RWPE2 (cell line): ENCODE measurements at places on chromosomes 3 and 15.

DNA sequence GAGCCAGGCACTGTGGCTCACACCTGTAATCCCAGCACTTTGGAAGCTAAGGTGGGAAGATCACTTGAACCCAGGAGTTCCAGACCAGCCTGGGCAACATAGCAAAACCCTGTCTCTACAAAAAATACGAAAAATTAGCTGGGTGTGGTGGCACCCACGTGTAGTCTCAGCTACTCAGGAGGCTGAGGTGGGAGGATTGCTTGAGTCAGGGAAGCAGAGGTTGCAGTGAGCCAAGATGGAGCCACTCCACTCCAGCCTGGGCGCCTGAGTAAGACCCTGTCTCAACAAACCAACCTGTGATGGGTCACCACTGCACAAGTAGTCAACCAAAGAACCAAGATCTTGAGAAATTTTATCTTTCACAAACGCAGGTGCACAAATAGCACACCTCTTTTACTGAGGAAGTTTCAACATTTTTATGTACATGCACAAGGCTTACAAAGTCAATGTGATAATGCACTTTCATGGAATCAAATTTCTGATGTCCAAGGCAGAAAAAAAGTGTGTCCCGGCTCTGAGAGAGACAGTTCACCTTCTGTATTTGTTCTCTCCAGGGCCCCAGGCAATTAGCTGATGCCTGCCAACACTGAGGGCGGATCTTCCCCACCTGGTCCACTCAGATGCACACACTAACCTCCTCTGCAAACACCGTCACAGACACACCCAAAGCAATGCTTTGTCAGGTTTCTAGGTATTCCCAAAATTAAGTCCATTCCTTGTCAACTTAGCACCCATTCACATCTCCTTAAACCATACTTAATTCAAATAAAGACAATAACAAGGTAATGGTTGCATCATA is 12.4 kb downstream of the ACAA1 start:
- peaks cover 66% of the 10 kb centered on the region for H3K36me3 ChIP-seq
- no peaks in the 10 kb centered on the region for H3K27me3 ChIP-seq
- H3K4me1 ChIP-seq, result no peaks in the 10 kb centered on the region
- no peak for DNase-seq
- no peak overlapping the region for H3K27ac ChIP-seq

- H3K27ac ChIP-seq, result no peak overlapping the region
- peaks cover 47% of the 10 kb centered on the region for H3K27me3 ChIP-seq
- no peaks in the 10 kb centered on the region for H3K4me1 ChIP-seq
- H3K36me3 ChIP-seq, result no peaks in the 10 kb centered on the region
- H3K4me3 ChIP-seq, result no peak overlapping the region
Observed at GRCh38 chr15:88252441-88252840, 4.1 kb downstream of the NTRK3 start.

DNA sequence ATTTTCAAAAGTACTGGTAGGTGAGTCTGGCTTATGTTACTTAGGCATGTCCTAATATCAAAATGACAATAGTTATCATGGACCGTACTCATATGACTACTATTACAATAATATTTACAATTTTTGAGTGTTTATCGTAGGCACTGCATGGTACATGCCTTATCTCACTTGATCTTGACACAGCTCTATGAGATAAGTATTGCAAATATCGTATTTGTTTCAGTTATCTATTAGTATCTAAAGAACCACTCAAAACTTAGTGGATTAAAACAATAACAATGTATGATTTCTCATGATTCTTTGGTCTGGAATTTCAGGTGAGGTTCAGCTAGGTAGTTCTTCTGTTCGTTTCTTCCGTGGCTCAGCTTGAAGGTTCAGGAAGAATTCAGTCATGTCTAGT is 59.7 kb upstream of the XCR1 start:
- H3K27ac ChIP-seq, result no peak overlapping the region
- DNase-seq, result no peak
- H3K4me3 ChIP-seq, result no peak overlapping the region
- H3K27me3 ChIP-seq, result no peaks in the 10 kb centered on the region
- no peaks in the 10 kb centered on the region for H3K36me3 ChIP-seq
- peaks cover 9% of the 10 kb centered on the region for H3K4me1 ChIP-seq

GRCh38 chr15:85462029-85462428 is 81.6 kb downstream of the AKAP13 start:
- peaks cover 32% of the 10 kb centered on the region for H3K4me1 ChIP-seq
- DNase-seq, result no peak
- no peaks in the 10 kb centered on the region for H3K36me3 ChIP-seq
- no peaks in the 10 kb centered on the region for H3K27me3 ChIP-seq

DNA sequence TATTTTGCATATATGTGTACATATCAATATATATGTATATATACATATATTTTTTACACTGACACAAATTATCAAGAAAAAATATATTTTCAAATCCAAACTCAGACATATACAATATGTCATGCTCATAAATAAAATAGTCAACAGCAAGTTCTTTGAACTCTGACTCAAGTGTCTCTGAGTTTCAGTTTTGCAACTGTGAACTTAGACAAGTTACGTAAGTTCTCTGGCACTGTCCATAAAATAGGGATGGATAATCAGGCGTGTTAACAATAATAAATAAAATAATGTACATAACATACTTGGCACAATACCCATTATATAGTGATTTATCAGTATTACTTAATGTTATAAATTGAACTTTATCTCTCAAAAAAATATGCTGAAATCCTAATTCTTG is 12.1 kb upstream of the XRN1 start:
- no peaks in the 10 kb centered on the region for H3K4me1 ChIP-seq
- no peak overlapping the region for H3K4me3 ChIP-seq
- H3K27me3 ChIP-seq, result no peaks in the 10 kb centered on the region
- no peak overlapping the region for H3K27ac ChIP-seq
- DNase-seq, result no peak

- no peak overlapping the region for H3K4me3 ChIP-seq
- no peaks in the 10 kb centered on the region for H3K4me1 ChIP-seq
- peaks cover 13% of the 10 kb centered on the region for H3K27me3 ChIP-seq
- peak; percentile 13 for DNase-seq
- H3K36me3 ChIP-seq, result no peaks in the 10 kb centered on the region
Observed at GRCh38 chr15:72835294-72835890, 51.8 kb upstream of the ADPGK start.

DNA sequence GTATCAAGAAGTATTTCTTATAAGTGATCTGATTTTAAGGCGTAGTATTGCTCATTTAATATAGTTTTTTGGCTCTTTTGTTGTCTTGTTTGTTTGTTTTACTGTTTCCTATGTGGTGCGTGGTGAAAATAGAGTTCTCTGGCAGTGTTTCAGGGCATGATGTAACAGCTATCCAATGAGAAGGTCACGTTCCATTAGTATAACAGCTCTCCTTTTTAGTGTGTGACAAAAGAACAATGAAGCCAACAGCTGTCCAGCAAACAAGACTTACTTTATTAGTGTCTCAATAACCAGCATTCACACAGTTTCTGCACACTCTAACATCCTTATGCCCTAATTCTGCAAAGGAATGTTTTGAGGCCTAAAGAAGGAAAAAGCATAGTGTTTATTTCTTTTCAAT is 127.9 kb downstream of the SLC25A26 start:
- DNase-seq, result no peak
- no peaks in the 10 kb centered on the region for H3K4me1 ChIP-seq
- no peak overlapping the region for H3K27ac ChIP-seq
- H3K4me3 ChIP-seq, result no peak overlapping the region
- H3K27me3 ChIP-seq, result no peaks in the 10 kb centered on the region
- no peaks in the 10 kb centered on the region for H3K36me3 ChIP-seq

DNA sequence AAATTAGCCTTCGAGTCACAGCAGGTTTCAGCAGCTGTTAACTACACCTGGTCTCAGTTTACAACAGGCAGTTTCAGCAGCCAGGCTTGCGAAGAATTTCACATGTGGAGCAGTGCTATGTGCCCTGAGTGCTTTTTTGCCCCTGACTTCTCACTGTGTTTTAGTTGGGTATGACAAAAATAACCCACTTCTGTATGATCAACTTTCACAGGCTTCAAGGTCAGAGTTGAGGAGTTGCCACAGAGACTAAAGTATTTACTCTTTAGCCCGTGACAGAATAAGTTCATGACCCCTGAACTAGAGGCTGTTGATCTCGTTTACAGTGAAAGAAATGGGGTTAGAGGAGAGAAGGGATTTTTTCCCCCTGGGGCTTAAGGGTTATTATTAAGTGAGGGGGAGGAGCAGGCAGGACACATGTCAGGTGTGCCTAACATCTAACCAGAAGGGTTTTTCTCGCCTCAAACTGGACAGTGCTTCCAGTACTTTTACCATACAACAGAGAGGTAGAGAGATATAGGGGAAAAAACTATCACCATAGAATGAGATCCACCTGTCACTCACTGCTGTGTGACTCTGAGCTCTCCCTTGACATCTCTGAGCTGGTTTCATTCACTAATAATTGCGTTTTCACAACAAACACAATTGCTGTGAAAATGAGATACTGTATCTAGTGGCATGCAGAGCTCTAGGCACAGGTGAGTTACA is 14.0 kb upstream of the TOPBP1 start:
- no peaks in the 10 kb centered on the region for H3K4me1 ChIP-seq
- DNase-seq, result no peak
- no peak overlapping the region for H3K27ac ChIP-seq
- no peak overlapping the region for H3K4me3 ChIP-seq
- no peaks in the 10 kb centered on the region for H3K36me3 ChIP-seq
- peaks cover 40% of the 10 kb centered on the region for H3K27me3 ChIP-seq

DNA sequence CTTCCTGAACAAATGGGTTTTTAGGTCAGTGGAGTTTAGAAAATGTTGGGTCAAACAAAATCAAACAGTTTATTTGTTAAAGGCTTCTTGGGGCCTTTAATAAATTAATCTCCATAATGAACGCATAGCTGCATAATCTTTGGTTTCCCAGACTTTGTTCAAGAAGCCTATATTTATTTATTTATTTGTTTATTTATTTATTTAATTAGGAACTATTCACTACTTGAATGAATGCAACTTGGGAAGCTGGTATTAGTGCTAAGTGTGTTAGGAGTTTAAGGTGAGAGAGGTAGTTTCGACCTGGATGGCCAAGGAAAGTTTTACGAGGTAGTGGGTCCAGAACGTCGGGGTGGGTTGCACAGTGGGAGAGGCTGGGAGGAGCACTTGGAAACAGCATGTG is 281.9 kb upstream of the C2CD4B start:
- H3K27me3 ChIP-seq, result no peaks in the 10 kb centered on the region
- no peak overlapping the region for H3K4me3 ChIP-seq
- no peak for DNase-seq
- H3K27ac ChIP-seq, result no peak overlapping the region
- H3K4me1 ChIP-seq, result peaks cover 16% of the 10 kb centered on the region

GRCh38 chr3:12188681-12189287 is 30.1 kb upstream of the TIMP4 start:
- H3K4me3 ChIP-seq, result no peak overlapping the region
- peaks cover 30% of the 10 kb centered on the region for H3K4me1 ChIP-seq
- no peak for DNase-seq
- no peaks in the 10 kb centered on the region for H3K27me3 ChIP-seq
- no peak overlapping the region for H3K27ac ChIP-seq

DNA sequence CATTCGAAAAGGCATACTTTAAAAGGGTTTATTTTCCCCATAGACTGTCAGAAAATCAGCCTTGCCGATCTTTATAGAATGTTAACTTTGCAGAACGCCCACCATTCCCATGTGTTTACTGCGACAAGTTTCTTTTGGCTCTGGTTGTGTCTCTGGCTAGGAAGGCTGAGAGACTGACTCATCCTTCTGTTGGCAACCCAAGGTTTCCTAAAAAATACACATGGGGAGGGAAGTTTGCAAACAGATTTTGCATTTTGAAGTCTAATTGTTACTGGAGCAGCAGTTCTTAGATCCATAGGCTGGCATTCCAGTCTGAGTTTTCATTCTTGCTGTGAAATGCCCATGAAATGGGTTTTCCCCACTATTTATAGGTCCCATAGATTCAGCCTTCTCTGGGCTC is 37.9 kb upstream of the MINAR1 start:
- no peaks in the 10 kb centered on the region for H3K36me3 ChIP-seq
- no peaks in the 10 kb centered on the region for H3K4me1 ChIP-seq
- no peak overlapping the region for H3K27ac ChIP-seq
- DNase-seq, result no peak
- H3K4me3 ChIP-seq, result no peak overlapping the region
- peaks cover 3% of the 10 kb centered on the region for H3K27me3 ChIP-seq

DNA sequence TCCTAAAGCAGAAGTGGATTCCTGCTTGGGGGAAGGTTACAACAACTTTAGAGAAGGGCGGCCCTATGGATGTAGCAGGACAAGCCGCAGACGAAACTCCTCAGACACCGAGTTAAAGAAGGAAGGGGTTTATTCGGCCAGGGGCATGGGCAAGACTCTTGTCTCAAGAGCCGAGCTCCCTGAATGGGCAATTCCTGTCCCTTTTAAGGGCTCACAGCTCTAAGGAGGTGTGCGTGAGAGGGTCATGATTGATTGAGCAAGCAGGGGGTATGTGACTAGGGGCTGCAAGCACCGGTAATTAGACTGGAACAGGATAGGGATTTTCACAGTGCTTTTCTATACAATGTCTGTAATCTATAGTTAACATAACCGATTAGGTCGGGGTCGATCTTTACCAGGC is 879 bp upstream of the PDHB start:
- H3K27ac ChIP-seq, result peak overlapping the region; percentile 54
- no peak for DNase-seq
- no peaks in the 10 kb centered on the region for H3K27me3 ChIP-seq
- peaks cover 17% of the 10 kb centered on the region for H3K4me1 ChIP-seq
- H3K4me3 ChIP-seq, result no peak overlapping the region
- H3K36me3 ChIP-seq, result peaks cover 29% of the 10 kb centered on the region
